Activated B cell treated with CpG ODN at 0.5 μM for 24 hours (primary cell): ENCODE measurements at places on chromosomes 2 and 18.

- H3K27ac ChIP-seq, result no peak overlapping the region
- H3K36me3 ChIP-seq, result no peaks in the 10 kb centered on the region
- H3K27me3 ChIP-seq, result no peaks in the 10 kb centered on the region
- no peak for DNase-seq
Measured at GRCh38 chr2:197934261-197934933, 130.0 kb downstream of the PLCL1 start.

- peaks cover 35% of the 10 kb centered on the region for H3K4me1 ChIP-seq
- H3K4me3 ChIP-seq, result peak overlapping the region; percentile 56
- no peak for DNase-seq
- H3K27ac ChIP-seq, result peak overlapping the region; percentile 27
- no peaks in the 10 kb centered on the region for H3K27me3 ChIP-seq
Measured at GRCh38 chr2:144596073-144596871, 76.4 kb upstream of the ZEB2 start.

DNA sequence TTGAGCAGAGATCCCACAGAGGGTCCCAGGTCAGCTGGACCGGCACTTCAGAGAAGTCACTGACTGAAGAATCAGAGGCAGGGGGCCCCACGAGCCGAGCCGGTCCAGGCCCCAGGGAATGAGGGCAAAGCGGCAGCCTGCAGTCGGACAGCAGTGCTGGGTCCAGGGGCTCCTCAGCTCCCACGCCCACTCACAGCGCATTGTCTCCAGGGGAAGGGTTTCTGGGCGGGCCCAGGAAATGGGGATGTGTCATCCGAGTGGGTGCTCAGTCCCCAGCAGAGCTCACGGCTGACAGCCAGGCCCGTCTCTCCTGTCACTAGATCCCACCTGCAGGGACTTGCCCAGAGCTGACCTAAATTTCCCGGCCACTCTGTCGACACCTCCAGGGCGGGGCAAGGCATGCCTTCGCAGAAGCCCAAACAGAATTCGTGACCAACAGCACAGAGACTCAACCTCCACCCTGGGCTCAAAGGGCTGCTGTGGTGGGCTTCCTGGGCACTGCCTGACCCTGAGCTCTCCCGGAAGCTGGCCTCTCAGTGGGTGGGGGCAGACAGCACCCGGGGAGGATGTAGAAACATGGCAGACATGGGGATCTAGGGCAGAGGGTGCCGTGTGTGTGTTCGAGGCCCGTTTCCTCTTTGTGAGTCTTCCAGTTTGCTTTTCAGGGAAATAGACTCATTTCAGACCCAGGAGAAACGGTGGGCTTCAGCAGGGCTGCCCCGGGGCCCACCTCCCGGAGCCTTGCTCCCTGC lies 42.1 kb upstream of the TAF1B start:
- no peaks in the 10 kb centered on the region for H3K36me3 ChIP-seq
- H3K4me3 ChIP-seq, result no peak overlapping the region
- H3K27ac ChIP-seq, result no peak overlapping the region
- no peak for DNase-seq

- peaks cover 2% of the 10 kb centered on the region for H3K27me3 ChIP-seq
- no peaks in the 10 kb centered on the region for H3K4me1 ChIP-seq
- no peak for DNase-seq
- no peaks in the 10 kb centered on the region for H3K36me3 ChIP-seq
Measured at GRCh38 chr18:61528961-61529360, 195.7 kb downstream of the CDH20 start.

GRCh38 chr18:27045342-27045741 lies 139.8 kb downstream of the CHST9 start:
- DNase-seq, result no peak
- H3K27ac ChIP-seq, result no peak overlapping the region
- no peaks in the 10 kb centered on the region for H3K36me3 ChIP-seq
- no peaks in the 10 kb centered on the region for H3K27me3 ChIP-seq
- no peaks in the 10 kb centered on the region for H3K4me1 ChIP-seq

DNA sequence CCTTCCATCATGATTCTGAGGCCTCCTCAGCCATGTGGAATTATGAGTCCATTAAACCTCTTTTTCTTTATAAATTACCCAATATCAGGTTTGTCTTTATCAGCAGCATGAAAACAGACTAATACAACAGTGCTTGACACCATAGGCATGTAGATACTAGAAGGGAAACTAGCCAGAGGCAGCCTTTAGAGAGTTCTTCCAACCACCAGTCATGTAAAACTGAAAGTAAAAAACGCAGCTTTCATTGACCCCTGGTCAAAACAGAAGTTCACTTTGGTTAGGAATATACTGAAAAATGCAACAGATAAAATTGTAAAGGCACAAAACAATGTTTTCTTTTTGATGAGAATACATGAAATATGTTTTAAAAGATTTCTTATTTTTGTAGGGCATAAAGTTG lies 122.8 kb upstream of the L3MBTL4 start:
- no peak for DNase-seq
- H3K27me3 ChIP-seq, result peaks cover 3% of the 10 kb centered on the region
- H3K4me1 ChIP-seq, result no peaks in the 10 kb centered on the region
- no peaks in the 10 kb centered on the region for H3K36me3 ChIP-seq

DNA sequence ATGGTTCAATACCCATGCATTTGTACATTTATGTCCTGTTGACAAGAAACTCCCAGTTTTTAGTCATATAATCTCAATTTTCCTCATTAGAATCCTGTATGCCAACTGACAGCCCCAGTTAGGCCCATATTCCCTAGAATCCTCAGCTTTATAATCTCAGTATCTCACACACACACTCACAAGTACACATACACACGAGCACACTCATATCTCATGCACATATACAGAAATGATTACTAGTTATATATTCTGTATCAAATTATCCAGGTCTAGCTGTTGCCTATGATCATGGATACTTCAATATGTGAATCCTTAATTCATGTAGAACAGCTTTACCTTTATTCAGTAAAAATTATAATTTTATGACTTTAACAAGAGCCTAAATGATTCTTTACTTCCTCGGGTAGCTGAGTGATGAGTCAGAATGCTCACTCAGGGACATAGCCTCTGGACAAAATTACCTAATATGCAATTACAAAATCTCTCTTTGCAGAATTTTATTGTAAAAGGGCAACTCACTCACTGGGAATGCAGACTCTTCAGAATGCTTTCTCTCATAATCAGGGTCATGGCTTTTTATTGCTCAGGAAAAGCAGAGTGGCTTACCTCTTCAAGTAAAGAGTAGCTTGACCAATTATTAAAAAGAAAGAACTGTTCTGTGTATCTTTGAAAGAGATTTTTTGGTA lies 193.6 kb upstream of the PIK3C3 start:
- no peaks in the 10 kb centered on the region for H3K4me1 ChIP-seq
- H3K27ac ChIP-seq, result no peak overlapping the region
- H3K4me3 ChIP-seq, result no peak overlapping the region
- no peak for DNase-seq
- H3K36me3 ChIP-seq, result no peaks in the 10 kb centered on the region

DNA sequence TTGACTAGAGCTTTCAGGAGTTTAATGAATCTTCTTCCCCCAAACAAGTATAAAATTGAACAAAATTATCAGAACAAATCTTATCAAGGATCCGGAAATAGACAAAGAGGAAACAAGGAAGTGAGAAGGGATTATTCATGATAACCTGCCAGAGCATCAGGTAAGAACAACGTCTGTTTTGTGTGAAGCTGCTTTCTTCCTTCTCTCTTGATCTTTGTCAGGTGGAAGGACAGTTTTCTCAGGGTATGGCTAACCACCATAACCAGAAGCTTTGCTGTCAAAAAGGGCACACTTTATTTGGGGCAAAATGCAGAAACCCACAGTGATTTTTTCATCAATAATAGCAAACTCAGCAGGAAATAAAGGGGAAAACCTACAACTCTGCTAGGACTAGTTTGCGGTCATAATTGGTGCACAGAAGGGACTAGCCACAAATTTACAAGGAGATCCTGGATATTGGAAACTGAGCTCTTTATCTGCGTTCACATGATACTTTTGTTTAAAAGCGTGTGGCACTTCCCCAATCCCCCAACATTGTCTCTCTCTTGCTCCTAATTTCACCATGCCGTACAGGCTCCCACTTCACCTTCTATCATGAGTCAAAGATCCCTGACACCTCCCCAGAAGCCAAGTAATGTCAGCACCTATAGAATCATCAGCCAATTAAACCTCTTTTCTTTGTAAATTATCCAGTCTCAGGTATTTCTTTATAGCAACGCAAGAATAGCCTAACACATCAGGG lies 124.2 kb downstream of the FSIP2 start:
- H3K36me3 ChIP-seq, result no peaks in the 10 kb centered on the region
- no peak for DNase-seq
- H3K4me3 ChIP-seq, result no peak overlapping the region
- H3K27me3 ChIP-seq, result no peaks in the 10 kb centered on the region

GRCh38 chr2:128439031-128439790 lies 120.5 kb upstream of the HS6ST1 start:
- no peak overlapping the region for H3K4me3 ChIP-seq
- no peaks in the 10 kb centered on the region for H3K36me3 ChIP-seq
- H3K27ac ChIP-seq, result no peak overlapping the region
- H3K4me1 ChIP-seq, result no peaks in the 10 kb centered on the region

DNA sequence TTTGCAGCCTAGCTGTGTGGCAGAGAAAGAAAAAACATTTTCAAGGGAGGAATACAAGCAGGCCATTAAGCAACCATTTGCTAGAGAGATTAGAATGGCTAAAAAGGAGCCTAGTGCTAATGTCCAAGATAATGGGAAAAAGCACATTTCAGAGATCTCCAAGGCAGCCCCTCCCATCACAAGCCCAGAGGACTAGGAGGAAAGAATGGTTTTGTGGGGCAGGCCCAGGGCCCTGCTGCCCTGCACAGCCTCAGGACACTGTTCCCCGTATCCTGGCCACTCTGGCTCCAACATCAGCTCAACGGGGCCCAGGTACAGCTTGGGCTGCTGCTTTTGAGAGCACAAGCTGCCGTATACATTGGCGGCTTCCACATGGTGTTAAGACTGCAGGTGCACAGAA lies 16.5 kb upstream of the GBX2 start:
- H3K36me3 ChIP-seq, result no peaks in the 10 kb centered on the region
- no peaks in the 10 kb centered on the region for H3K4me1 ChIP-seq
- peaks cover 40% of the 10 kb centered on the region for H3K27me3 ChIP-seq
- DNase-seq, result no peak
- H3K4me3 ChIP-seq, result no peak overlapping the region
- no peak overlapping the region for H3K27ac ChIP-seq

DNA sequence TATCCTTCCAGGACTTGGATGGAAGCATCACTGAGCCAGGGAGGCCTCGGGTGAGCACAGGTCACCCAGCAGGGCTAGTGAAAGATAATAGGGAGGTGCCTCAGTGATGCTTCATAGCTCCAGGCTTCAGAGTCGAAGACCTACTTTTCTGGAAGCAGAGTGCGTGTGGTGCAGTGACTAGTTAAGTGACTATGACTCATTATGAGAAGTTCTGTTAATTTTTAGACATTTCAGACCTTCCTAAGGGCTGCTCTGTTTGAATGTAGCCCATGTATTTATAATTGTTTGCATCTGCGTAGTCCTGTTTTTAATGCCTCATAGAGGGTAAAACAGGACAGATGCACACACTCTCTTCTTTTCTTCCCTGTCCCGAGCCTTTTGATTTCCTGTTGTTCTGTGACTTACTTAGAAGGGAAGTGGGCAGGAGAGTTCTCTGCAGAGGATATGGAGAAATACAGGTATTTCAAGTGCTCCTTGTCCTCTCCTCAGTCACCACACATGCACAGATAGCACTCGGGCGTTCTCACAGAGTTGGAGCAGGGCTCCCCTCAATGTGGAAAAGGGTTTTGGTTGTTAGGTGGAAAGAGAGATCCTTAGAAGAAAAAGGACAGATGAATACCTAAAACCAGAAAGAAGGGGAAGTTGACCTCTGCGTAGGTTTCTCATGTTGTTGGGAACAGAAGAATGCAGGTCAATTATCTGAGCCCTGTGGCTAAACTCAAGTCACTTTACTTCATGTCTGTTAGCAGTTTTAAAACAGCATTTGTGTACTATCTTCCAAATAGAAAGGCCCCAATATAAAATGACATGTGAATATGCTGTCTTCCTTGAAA lies 34.7 kb downstream of the RALB start:
- peaks cover 68% of the 10 kb centered on the region for H3K36me3 ChIP-seq
- H3K27me3 ChIP-seq, result no peaks in the 10 kb centered on the region
- H3K4me3 ChIP-seq, result peak overlapping the region; percentile 53
- DNase-seq, result no peak

GRCh38 chr2:219567791-219568361 lies 3.5 kb downstream of the OBSL1 start:
- H3K36me3 ChIP-seq, result no peaks in the 10 kb centered on the region
- DNase-seq, result no peak
- H3K27ac ChIP-seq, result no peak overlapping the region
- H3K4me1 ChIP-seq, result no peaks in the 10 kb centered on the region
- peaks cover 45% of the 10 kb centered on the region for H3K27me3 ChIP-seq
- H3K4me3 ChIP-seq, result no peak overlapping the region

GRCh38 chr2:38308821-38309220 lies 68.3 kb downstream of the ATL2 start:
- H3K4me3 ChIP-seq, result no peak overlapping the region
- peaks cover 12% of the 10 kb centered on the region for H3K4me1 ChIP-seq
- no peak overlapping the region for H3K27ac ChIP-seq
- no peaks in the 10 kb centered on the region for H3K27me3 ChIP-seq
- DNase-seq, result no peak

DNA sequence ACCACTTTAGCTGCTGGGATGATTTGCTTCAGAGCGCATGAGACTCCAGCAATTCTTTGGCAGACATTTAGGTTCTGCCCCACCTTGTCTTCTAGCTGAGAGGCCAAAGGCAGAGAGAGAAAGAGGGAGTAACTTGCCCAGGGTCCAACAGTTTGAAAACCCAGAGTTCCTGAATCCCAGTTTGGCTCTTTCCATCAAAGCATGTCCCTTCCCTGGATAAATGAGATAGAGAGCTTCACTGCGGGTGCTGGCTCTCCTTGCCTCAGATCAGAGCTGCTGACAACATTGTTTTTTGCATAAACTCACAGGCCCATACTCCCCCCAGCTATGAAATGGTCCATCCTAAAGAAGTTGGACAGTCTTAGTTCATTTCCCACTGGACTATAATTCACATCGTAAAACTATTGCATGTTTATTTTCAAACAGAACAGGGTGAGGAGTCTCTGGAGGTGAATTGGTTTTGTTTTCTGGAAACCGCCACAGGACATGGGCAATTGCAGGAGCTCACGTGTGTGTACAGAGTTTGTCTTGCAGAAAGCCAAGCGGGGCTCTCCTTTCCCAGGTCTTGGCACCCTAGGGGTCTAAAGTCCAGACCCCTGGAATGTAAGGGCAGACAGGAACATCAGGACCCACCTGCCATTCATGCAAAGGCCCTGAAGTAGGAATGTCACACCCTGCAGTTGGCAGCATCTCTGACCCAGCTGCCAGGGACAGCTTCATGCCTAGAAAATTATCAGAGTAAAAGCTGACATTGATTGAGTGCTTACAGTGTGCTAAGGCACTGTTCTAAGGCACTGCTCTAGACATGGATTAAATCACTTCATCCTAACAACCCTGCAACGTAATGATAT lies 25.0 kb upstream of the SLC14A2 start:
- no peaks in the 10 kb centered on the region for H3K4me1 ChIP-seq
- H3K27ac ChIP-seq, result no peak overlapping the region
- DNase-seq, result no peak
- H3K27me3 ChIP-seq, result peaks cover 4% of the 10 kb centered on the region
- no peaks in the 10 kb centered on the region for H3K36me3 ChIP-seq
- no peak overlapping the region for H3K4me3 ChIP-seq

- no peaks in the 10 kb centered on the region for H3K4me1 ChIP-seq
- no peak overlapping the region for H3K4me3 ChIP-seq
- H3K27ac ChIP-seq, result no peak overlapping the region
- no peak for DNase-seq
Measured at GRCh38 chr2:24893934-24894333, 26.1 kb downstream of the ADCY3 start.
